ENCODE measurements at places on chromosomes 11 and 22.

DNA sequence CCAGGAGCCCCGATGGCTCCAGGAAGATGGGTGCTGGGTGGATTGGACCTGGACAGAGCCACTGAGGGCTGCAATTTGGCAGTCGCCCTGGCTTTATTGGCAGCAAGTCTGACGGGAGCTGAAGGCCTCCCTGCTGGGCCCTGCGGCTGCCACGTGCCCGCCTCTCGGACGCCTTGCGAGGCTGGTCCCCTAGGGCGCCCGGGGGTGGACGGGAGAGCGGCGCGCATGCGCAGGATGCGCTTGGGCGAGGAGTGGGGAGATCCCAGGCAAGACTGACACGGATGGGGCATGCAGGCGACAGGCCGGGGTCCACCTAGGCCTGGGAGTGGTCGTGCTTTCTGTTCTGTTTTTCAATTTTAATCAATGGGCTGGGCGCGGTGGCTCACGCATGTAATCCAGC, 150.0 kb downstream of the ADAMTS15 start:
- no peak for DNase-seq

DNA sequence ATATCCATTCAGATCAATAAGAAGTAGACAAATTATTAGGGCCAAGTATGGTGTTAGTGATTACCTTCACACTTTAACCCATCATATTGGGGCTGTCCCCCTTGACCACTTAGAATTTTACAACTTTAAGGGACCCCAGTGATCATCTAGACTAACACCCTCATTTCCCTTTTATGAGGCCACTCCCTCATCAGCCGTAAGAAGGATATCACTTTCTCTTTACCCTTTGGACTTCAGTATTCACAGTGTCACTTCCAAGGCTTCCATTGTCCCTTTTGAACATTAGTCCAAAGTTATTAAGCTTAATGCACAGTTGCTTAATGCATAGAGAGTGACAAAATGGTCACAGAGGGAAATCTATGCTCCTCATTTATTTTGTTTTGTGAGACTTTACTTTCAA, 172.4 kb upstream of the MPPED2 start:
- DNase-seq, result no peak

DNA sequence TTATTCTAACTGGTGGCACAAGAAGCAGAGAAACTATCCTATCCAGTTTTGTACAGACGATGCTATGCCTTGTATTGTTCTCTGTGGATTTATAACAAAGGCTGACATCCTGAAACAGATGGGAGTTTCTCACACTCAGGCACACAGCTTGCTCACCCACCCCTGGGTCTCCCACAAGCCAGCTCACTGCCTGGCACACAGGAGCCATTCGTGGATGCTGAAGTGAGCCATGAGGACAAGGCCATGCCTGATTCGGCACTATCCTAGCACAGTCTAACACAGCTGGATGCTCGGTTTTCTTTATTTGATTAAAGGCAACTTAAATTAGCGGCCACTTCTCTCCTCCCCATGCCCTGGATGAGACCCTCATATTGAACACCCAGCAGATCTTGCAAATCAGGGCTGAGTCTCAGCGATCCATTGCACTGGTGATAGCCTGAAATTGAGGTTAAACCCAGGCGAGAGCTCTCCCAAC, 25.7 kb upstream of the TMPRSS4 start:
- DNase-seq, result no peak

DNA sequence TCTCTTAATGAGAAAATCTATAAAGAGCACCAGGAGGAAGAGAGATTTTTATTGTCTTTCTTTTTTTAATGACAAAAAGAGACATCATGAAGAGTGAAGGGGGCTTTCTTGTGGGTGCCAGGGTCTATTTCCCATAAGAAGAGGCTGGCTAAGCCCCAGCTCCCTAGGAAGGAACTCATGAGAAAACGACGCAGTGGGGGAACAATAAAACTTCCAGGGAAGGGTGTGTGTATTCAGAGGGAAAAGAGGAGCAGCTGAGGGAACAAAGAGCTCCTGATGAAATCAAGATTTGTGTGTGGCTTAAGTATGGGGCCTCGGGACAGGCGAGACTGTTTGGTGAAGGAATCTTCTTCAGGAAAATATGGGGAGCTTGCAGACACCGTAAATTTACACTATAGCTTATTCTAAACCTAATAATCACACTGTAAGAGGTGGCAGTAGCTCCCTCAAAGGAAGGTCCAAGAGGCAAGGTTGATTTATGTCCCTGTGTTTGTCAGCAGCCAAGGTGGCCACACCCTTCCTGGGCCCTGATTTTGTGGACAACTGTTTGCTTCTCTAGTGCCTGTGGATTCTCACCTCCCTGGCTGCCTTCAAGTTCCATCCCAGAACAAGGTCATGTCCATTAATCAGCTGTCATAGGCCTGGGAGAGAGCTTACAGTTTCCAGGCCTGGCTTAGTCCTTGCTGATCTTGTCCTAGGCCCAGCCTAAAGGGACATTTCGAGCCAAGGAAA, 615.7 kb downstream of the INSC start:
- no peak for DNase-seq

DNA sequence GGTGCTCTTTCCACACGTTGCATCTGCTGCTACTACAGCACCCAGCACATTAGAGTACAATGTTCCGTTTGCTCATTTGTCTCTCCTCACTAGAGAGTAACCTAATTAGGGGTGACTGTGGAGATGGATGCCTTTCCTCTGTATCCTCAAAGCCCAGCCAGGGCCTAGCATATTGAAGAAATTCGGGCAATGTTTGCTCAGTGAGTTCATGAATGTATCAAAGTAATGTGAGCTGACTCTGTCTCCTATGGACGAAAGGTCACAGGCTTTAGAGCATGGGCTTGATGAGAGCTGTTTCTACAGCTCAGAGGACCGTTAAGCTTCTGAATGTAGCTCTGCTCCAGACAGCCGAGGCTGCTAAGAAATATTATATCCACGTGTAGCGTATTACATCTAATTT, 67.5 kb downstream of the C11orf58 start:
- DNase-seq, result peak; percentile 20

DNA sequence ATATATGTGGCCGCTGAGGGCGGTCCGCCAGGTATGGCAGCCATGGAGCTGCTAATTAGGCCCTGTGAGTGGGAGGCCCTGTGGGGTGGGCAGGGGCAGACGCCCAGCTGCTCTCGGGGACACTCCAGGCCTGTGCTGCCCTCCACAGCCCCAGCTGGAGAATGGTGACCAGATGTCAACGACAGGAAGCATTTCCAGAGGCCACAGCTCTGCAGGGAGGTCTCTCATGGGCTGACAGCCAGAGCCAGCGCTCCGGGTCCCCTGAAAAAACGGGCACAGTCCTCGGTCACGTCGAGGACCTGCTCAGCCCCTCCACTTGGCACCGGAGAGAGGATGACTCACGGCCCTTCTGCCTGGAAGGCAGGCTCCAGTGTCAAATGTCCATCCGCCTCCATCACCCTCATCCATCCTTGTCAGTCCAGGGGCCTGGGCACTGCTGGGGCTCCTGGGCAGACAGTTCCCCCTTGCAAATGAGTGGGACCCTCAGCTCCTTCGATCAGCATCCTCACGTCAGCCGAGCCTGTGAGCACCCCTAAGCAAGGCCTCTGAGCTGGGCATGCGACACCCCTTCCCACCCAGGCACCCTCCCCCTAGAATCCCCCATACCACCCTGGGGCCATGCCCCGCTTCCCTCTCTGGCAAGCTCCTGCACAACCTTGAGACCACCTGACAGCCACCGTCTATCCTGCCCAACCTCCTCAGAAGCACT, 1.9 kb downstream of the BID start:
- DNase-seq, result no peak

DNA sequence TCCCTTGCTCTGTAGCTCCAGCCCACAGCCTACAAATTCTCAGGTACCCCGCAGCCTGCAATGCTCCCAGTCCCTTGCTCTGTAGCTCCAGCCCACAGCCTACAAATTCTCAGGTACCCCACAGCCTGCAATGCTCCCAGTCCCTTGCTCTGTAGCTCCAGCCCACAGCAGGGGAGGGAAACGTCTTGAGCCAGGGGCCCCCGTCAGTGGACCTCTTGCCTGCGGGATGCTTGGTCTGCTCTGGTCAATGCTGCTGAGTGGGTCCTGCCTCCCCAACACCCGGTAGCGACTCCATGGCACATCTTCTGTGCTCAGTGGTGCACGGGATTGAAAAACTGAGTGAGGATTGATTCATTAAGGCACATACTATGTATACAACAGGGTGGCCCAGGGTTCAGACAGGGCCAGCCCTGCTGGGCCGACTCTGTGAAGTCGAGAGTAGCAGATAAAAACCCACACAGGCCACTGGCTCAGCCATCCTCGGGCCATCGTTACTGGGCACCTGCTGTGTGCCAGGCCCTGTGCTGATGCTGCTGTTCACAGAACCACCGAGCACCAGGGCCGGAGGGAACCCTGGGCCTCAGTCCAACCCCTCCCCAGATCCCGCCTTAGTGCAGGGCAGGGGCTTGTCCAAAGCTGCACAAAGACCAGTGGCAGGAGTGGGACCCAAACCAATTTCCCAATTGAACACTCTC, 69.7 kb downstream of the MYO7A start:
- DNase-seq, result no peak

- DNase-seq, result no peak
Measured at GRCh38 chr22:27651486-27651885, 150.1 kb downstream of the MN1 start.

DNA sequence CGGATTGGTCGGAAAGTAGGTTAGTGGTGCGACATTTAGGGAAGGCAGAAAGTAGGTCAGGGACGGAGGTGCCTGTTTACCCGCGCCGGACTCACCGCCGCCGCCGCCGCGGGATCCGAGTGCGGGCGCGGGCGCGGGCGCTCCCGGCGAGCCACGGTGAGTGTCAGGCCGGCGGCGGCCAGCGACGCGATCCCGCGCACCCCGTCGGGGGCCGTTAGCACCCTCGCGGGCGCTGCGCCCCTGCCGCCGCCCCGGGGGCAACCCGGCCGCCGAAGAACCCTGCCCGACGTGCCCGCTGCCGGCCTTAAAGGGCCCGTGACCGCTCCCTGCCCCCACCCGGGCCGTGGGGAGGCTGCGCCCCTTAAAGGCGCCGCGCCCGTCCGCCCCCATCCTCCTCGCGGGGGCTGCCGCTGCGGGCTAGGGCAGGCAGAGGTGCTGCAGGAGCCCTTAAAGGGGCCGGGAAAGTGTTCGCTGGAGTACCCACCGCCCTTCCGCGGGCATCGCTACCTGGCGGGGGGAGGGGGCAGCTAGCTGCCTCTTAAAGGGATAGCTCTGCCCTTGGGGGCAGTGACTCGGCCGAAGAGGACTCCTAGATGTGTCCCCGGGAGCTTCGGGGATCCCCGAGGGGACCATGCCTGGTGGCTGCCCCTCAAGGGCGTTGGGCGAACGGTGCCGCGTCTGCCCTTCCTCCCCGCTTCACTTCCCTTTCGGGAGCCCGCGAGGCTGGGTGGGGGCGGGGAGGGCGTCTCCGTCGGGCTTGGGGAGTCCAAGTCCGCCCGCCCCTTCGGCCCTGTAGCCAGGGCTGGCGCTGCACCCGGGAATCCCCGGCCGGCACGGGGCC, at the start of gene BMAL1:
TSS of gene BMAL1 (plus strand) at position 23 of the 841 bp plus-strand sequence. CDS start 76,519 bp downstream, outside the sequence.
- DNase-seq, result no peak

DNA sequence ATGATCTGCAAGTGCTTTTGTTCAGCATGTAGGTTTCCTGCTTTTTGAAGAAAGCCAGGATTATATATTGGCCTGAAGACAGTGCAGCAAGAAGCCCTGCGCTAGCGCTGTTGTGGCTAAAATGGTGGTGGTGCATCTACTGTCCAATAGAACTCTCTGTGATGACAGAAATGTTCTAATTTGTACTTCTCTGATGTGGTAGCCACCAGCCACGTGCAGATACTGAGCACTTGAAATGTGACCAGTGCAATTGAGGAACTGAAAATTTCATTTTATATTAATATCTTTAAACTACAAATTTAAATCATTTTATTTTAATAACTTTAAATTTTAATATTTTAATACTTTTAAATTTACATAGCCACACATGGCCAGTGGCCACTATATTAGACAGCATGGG, 73.0 kb upstream of the PAX6 start:
- DNase-seq, result no peak

- DNase-seq, result no peak
Measured at GRCh38 chr22:43276321-43276720, 66.9 kb downstream of the SCUBE1 start.

GRCh38 chr22:25702040-25702439, 39.9 kb upstream of the MYO18B start:
- DNase-seq, result no peak

DNA sequence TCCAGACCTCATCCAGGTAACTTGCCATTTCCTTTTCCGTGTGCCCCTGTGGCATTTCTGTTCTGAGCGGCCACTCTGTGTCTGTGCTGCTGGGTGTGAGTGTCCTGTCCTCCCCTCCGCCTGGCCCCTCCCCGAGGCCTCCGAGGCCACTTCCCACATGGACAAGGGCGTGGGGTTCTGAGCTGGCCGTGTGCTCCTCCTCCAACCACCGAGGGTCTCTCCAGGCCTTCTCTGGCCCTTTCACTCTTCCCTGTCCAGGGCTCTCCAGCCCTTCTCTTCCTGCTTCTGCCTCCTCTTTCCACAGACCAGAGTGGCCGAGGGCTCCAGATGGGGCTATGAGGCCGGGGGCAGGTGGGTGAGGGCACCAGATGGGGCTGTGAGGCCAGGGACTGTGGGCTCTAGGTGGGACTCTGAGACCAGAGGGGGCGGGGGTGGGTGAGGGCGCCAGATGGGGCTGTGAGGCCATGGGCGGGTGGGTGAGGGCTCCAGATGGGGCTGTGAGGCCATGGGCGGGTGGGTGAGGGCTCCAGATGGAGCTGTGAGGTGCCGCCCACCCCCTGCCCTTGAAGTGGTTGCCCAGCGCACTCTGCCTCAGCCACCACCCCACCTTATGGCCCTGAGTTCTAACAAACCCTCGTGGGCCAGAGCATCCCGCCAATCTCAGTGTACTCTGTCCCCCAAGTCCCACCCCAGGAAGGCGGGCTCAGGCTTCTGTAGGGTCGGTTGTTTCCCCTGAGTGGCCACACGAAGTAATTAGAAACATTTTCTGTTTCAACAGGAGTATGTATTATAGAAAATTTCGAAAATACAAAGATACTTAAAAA, 24.1 kb downstream of the PTDSS2 start:
- DNase-seq, result no peak

DNA sequence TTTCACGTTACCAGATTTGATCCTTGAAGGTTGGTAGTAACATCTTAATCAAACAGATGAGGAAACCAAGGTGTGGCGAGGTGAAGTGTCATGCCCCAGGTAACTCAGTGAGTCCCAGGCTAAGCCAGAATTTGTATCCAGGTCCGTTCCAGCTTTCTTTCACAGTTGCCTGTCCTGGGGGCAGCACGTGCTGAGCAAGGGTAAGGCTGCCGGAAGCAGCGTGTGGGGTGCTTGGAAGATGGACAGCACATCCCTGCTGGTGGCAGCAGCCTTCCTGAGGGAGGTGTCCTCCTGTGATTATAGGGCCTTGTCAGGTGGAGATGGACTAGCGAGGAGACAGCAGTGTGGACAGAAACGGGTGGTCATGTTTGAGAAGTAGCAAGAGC, 50.9 kb downstream of the TRIOBP start:
- no peak for DNase-seq

All from A549 (cell line).